Fibroblast of lung (primary cell): ENCODE measurements at places on chromosomes 5 and 9.

DNA sequence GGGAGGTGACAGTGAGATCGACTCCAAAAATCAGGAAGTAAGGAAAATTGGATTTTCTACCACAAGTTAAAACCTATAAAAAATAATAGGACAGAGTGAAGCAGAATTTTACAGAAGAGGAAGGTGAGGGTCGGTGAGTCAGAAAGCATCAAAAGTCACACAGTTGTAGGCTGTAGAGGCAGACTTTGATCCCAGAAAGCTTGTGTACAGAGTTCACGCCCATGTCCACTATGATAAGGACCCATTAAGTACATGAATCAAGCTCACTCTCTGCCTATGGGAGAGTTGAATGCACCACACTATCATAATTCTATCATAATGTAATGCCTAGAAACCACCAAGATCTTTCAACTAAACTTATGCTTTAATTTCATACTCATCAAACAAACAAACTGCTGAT, 291.2 kb downstream of the PRELID2 start:
- H3K4me1 ChIP-seq, result no peaks in the 10 kb centered on the region
- no peaks in the 10 kb centered on the region for H3K36me3 ChIP-seq
- H3K27me3 ChIP-seq, result no peaks in the 10 kb centered on the region
- H3K4me3 ChIP-seq, result no peak overlapping the region
- H3K27ac ChIP-seq, result no peak overlapping the region
- no peak for DNase-seq

DNA sequence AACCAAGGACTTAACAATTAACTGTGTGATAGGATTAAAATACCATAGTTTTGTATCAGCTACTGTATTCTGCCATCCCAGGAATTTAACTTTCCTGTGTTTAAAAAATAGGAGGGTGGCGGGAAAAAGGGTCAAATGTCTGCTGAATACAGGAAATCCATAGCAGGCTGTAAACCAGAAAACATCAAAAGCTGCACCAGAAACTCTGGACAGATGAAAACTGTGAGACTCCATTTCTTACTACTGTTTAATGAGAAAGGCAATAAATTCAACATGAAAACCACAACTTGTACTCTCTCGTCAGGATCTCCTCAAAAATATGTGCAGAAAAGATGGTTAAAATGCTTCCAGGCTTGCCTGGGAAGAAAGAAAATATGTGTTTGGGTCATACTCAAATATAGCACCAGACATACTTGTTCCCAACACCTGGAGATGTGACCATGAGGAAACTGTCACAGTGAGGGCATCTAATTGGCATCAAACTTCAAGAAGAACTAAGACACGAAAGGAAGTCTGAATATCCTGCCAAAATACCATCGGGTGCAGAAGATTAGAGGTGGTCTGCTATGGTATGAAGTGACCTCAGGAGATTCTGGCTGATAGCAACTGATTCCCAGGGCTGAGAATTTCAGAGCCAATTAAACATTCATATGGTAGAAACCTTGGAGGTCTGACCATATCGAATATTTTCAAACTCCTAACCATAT, 164.7 kb upstream of the TARS1 start:
- H3K4me3 ChIP-seq, result no peak overlapping the region
- no peaks in the 10 kb centered on the region for H3K36me3 ChIP-seq
- DNase-seq, result peak; percentile 88
- no peaks in the 10 kb centered on the region for H3K27me3 ChIP-seq
- peaks cover 5% of the 10 kb centered on the region for H3K4me1 ChIP-seq

- no peak overlapping the region for H3K4me3 ChIP-seq
- no peaks in the 10 kb centered on the region for H3K36me3 ChIP-seq
- H3K27me3 ChIP-seq, result no peaks in the 10 kb centered on the region
- H3K4me1 ChIP-seq, result no peaks in the 10 kb centered on the region
Measured at GRCh38 chr5:60382716-60383115, 317.2 kb downstream of the DEPDC1B start.

DNA sequence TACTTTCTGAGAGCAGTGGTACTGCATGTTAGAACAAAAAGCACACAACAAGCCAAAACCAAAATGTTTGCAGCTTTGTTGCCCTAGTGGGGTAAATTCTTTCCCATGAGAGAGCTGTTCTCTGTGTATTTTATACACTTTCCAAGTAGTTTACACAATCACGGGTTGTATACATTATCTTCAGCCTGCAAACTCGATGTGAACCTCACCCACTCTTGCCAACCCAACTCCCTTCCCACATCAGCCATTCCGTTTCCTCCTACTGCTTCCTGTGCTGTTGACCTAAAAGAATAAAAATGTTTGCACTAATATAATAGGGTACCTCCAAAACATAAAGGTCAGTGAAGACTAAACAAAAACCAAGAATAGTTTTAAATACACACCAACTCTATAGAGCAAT, 47.0 kb downstream of the IQGAP2 start:
- H3K36me3 ChIP-seq, result no peaks in the 10 kb centered on the region
- no peak overlapping the region for H3K27ac ChIP-seq
- no peaks in the 10 kb centered on the region for H3K27me3 ChIP-seq
- DNase-seq, result no peak
- H3K4me3 ChIP-seq, result no peak overlapping the region

- peak; percentile 3 for DNase-seq
- H3K36me3 ChIP-seq, result no peaks in the 10 kb centered on the region
- H3K27me3 ChIP-seq, result no peaks in the 10 kb centered on the region
- no peaks in the 10 kb centered on the region for H3K4me1 ChIP-seq
- no peak overlapping the region for H3K4me3 ChIP-seq
- no peak overlapping the region for H3K27ac ChIP-seq
Measured at GRCh38 chr9:74304598-74304997, 192.5 kb upstream of the RORB start.
